HAP-1 (cell line): ENCODE measurements at places on chromosomes 1 and 21.

GRCh38 chr1:106978477-106979322 is 77.8 kb upstream of the PRMT6 start:
- DNase-seq, result no peak

DNA sequence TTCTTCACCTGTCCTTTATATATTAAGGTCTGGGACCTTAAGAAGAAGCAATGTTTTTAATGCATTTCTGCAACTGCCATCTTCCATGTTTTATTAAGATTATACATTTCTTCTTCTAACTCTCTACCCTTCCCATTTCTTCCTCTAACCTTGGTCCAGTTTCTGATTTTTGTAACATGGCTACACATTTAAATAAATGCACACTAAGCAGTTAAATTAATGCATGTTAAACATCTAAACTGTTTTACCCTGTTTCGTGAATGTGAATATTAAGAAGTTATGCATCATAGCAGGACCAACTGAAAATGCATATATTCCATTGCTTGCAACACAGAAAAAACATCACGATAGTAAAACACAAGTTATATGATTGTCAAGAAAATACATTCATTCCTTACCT is 3.7 kb downstream of the BRINP3 start:
- DNase-seq, result no peak

DNA sequence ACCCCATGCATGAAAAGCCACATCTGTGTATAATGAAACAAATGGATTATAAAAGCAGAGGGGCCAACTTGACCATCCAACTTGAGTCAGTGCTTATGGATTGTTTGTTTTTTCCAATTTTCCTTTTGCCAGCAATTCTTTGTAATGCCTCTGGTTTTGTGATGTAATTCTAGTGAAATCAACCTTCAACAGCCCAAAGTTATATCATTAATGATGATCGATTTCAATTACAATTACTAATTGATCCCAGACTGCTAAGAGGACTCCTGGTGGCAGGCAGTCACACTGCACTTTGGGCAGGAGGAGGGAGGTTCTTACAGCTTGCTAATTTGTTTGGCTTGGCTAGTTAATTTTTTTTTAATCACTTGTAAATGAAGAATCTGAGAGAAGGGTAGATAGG is 552.3 kb downstream of the NUF2 start:
- DNase-seq, result no peak

DNA sequence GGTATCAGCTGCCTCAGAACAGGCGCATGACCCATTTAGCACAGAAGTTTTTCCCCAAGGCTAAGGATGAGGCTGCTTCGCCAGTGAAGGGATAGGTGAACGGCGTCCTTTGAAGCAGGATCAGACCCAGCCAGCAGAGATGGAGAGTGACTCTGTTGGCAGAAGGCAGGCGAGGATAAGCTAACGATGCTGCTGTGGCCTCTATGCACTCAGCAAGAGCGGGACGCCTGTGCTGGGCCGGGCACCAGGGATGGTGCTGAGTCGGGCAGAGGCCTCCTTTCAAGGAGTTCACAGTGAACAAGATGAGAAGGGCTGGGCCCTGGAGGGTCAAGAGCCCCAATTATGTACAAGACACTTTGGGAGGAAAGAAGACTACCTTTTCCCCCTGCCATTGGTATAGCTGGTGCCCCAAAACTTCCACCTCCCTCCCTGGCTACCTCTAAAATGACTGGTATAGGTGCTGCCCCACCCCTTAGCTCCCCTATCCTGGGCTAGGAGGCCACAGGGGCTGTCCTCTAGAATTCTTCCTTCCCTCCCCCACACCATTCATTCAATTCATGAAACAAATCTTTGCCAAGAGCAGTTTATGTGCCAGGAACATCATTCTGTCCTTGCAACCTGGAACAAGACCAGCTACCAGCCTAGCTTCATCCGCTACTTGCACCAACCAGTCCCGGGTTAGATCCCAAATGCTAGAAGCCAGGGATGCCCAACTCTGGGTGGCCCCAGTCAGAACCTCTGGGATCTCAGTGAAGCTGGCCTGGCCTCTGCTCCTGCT is 7.5 kb downstream of the XKR8 start:
- no peak for DNase-seq

DNA sequence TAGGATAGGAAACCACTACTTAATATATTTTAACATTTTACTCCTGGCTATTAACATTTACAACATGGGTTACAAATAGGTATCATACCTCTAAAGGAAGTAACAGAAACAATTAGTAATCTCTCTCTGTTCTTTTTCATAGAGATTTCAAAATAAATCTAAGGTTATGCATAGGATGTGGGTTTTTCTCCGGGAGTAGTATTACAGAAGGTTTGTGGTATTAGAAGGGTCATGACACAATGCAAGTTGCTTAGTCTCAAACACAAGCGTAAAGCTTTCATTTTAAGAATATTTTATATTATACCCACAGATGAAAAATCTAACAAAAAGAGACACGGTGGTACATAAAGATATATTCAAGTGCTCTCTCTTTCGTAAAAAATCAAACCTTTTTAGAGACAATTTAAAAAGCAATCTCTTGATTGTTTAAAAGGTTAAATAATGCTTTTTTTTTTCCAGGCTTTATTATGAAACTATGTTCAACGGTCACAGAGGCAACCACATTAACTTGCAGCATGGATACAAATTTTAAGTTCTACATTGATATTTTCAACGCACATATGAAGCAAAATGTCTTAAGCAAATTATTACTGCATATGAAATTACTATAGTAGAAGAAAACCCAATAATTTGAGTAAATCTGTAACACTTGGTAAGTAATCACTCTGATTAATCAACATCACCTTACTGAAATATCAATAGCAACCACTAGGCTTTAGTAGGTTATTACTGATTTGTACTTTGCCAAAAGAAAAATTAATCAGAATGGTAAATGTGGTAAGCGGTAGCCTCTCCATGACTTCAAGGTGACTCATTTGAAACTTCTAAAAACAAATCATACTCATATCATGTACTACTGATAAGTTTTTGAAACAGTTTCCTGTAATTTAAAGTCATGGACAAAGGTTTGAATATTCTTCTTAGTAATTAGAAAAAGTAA is 97.4 kb upstream of the GFI1 start:
- no peak for DNase-seq
